Natural killer cell (primary cell): ENCODE measurements at places on chromosomes 2 and 18. TPM values are rescaled to one million over a fixed set of nuclear protein-coding genes. Genes with fewer than 3 reads are reported as not detected.

DNA sequence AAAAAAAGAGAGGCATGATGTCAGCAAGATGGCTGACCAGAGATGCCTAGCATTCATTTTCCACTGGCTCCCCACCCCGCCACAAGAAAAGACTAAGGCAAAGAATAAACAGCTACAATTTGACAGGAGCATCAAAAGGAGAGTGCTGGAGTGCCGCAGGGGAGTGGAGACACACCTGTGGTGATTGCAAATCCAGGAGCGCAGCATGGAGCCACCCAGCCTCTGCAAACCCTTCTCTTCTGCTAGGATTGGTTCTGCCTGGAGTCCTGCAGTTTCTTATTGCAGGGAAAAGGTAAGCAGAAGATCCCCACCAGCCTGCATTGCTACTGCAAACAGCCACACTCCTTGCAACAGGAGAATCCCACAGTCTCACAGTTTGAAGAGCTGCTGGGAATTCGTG is 26.1 kb downstream of the BOLL start:
- H3K4me1 ChIP-seq: no peaks in the 10 kb centered on the region
- H3K27ac ChIP-seq: no peak overlapping the region

GRCh38 chr2:202017940-202018339 is 15.7 kb upstream of the FZD7 start:
- H3K27ac ChIP-seq: no peak overlapping the region
- no peaks in the 10 kb centered on the region for H3K36me3 ChIP-seq
- H3K27me3 ChIP-seq: no peaks in the 10 kb centered on the region
- DNase-seq: no peak

The REG1B gene
- not detected for total RNA-seq

- no peak overlapping the region for H3K4me3 ChIP-seq
- peaks cover 5% of the 10 kb centered on the region for H3K4me1 ChIP-seq
- H3K36me3 ChIP-seq: no peaks in the 10 kb centered on the region
- no peak for DNase-seq
Measured at GRCh38 chr2:235860111-235860510, 308.1 kb downstream of the GBX2 start.

DNA sequence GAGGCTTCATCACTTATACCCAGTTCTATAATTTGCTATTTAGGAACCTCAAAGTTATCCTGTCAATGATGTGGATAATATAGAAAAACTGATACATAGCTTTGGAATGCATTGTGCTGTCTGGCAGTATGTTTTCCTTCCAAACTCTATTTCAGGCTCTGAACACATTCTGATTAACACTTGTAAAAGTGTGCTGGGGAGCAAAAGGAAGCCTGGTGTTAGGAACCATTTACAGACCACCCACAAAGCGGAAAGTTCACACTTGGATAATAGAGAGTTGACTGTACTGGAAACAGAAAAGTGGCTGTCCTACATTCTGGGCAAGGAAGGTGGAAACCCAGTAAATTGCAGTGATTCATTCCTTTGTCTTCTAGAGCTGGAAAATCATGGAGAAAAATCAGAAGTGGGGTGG is 114.5 kb upstream of the ZFP36L2 start:
- H3K36me3 ChIP-seq: peaks cover 4% of the 10 kb centered on the region
- no peaks in the 10 kb centered on the region for H3K4me1 ChIP-seq
- no peaks in the 10 kb centered on the region for H3K27me3 ChIP-seq
- no peak overlapping the region for H3K27ac ChIP-seq

DNA sequence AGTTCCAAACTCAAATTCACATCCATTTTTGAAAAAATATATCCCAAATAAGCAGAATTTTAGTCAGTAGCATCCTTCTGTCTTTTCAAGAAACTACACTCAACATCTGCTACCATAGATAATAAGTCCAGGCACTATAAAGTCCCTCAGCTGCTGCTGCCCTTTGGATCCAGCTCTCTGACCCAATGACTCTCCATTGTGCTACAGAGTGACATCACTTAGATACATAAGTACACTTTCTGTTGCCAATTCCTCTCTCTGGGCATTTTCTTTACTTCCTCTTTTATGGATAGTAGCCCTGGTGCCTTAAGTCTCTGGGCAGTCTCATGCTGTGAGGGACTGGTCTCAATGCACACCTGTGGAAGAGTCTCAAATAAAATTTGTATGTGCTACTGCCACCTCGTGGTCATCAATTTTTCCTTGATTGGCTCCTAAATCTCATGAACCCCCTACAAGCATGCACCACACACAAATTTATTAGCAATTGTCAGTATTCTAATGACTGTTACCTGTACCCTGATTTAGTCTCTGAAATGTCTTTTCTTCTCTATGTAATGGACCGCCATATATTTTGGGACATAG is 219.2 kb downstream of the LRP1B start:
- no peaks in the 10 kb centered on the region for H3K27me3 ChIP-seq
- H3K36me3 ChIP-seq: no peaks in the 10 kb centered on the region
- no peak overlapping the region for H3K4me3 ChIP-seq
- DNase-seq: no peak

GRCh38 chr2:234991290-234991689 is 39.5 kb downstream of the SH3BP4 start:
- no peak overlapping the region for H3K4me3 ChIP-seq
- no peak for DNase-seq
- no peak overlapping the region for H3K27ac ChIP-seq
- H3K36me3 ChIP-seq: no peaks in the 10 kb centered on the region
- no peaks in the 10 kb centered on the region for H3K27me3 ChIP-seq

The UGT1A10 gene
- total RNA-seq: not detected

- H3K27ac ChIP-seq: peak overlapping the region; percentile 79
- no peaks in the 10 kb centered on the region for H3K36me3 ChIP-seq
- H3K27me3 ChIP-seq: no peaks in the 10 kb centered on the region
- DNase-seq: peak; percentile 38
- peak overlapping the region; percentile 91 for H3K4me3 ChIP-seq
Measured at GRCh38 chr2:27408601-27409320, 630 bp downstream of the PPM1G start.

The SOWAHC gene
- 0.32 TPM for total RNA-seq

The NXPH2 gene
- not detected for total RNA-seq

DNA sequence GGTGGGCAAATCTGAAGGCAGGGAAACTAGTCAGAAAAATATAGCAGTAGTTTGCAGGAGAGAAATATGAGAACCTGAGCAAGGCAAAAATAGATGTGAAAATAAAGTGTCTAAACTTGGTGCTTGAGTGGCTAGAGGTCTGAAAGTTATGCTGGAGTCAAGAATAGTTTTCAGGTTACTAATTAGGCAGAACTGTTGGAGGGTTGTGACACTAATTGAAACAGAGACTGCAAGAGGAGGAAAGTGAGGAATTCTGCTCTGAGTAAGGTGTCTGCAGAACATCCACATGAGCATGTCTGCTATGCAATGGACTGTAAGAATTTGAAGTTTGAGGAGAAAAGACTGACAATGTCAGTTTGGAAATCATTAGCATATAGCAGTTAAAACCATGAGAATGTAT is 444.0 kb upstream of the LRRTM1 start:
- DNase-seq: no peak
- H3K27me3 ChIP-seq: no peaks in the 10 kb centered on the region
- no peak overlapping the region for H3K27ac ChIP-seq
- no peak overlapping the region for H3K4me3 ChIP-seq

DNA sequence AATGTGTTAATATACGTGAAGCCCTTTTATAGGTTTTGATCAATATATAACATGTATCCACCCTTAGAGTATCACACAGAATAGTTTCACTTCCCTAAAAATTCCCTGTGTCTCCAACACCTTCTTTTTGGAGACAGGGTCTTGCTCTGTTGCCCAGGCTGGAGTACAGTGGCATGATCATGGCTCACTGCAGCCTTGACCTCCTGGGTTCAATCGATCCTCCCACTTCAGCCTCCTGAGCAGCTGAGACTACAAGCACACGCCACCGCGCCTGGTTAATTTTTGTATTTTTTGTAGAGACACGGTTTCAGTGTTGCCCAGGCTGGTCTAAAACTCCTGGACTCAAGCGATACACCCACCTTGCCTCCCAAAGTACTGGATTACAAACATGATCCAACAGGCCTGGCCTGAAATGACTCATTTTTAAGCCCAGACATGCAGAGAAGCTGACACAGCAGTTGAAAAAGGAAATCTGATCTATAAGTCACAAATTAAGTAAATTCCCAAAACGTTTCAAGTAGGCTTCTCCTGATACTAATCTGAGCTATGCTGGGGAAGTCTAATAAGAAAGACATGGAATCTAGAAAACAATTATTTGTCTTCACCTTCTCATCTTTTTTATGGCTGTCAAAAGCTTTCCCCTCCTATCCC is 2.9 kb downstream of the DUSP11 start:
- no peaks in the 10 kb centered on the region for H3K27me3 ChIP-seq
- H3K27ac ChIP-seq: no peak overlapping the region
- H3K36me3 ChIP-seq: peaks cover 43% of the 10 kb centered on the region
- H3K4me3 ChIP-seq: no peak overlapping the region
- no peak for DNase-seq

GRCh38 chr18:9516437-9517064 is 41.2 kb downstream of the RALBP1 start:
- H3K4me3 ChIP-seq: no peak overlapping the region
- no peaks in the 10 kb centered on the region for H3K4me1 ChIP-seq
- no peaks in the 10 kb centered on the region for H3K27me3 ChIP-seq
- H3K36me3 ChIP-seq: peaks cover 17% of the 10 kb centered on the region
- DNase-seq: no peak
- H3K27ac ChIP-seq: no peak overlapping the region

The MC4R gene
- not detected for total RNA-seq

GRCh38 chr2:22628221-22628620 is 756.8 kb upstream of the KLHL29 start:
- no peaks in the 10 kb centered on the region for H3K27me3 ChIP-seq
- DNase-seq: no peak
- no peaks in the 10 kb centered on the region for H3K36me3 ChIP-seq

GRCh38 chr18:75067996-75068645 is 140.8 kb downstream of the PTGR3 start:
- no peak overlapping the region for H3K4me3 ChIP-seq
- no peaks in the 10 kb centered on the region for H3K27me3 ChIP-seq
- DNase-seq: no peak
- peaks cover 31% of the 10 kb centered on the region for H3K4me1 ChIP-seq
- no peak overlapping the region for H3K27ac ChIP-seq

DNA sequence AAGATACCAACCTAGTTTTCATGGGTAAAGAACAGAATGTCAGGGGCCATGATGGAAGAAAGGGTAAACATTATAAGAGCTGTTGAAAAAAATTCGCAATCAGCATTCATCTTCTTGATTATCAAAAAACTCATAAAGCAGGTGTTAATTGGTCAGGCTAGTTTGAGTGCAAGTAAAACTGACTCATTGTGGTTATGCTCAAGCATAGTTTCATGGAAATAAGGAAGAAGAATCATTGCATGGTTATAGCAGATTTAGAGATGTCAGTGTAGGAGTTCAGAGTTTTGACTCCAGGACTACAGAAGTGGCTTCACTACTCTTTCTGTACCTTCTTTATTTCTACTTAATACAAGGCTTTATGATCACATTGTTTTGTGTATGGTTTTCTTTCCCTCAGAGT is 26.9 kb upstream of the CDH19 start:
- H3K27me3 ChIP-seq: no peaks in the 10 kb centered on the region
- H3K4me1 ChIP-seq: no peaks in the 10 kb centered on the region
- no peak overlapping the region for H3K27ac ChIP-seq
- H3K36me3 ChIP-seq: no peaks in the 10 kb centered on the region
- no peak for DNase-seq

DNA sequence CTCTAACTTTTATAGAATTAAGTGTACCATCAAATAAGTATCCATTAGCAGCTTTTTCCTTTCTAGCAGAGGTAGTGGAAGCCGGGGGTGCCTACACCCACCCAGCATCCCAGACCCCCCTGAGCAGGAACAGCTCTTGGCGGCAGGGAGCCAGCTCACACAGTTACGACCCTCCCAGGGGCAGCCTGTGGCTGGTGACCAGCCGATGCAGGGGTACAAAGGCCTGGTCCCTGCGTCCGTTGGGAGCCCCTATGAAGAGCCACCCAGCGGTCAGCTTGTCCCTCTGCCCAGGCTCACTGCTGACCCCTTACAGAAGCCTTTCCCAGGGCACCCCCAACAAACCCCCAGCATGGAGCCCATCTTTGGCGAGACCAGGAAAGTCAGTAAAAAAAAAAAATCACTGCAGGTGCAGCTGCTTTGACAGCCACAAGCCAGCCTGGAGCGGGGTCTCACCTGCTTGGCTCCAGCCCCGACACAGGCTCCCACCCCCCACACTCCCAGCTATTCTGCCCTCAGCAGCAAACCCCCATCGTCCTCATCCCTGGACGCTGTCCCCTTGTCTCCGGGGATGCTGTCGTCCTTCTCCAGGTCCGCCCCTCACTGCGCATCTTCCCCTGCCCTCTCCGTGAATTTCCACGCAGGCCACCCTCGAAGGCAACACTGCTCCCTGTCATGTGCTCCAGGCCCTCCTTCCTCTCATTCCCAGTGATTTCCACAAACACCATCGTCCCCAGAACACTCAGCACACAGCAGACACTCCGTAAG is 43.1 kb downstream of the GPC1 start:
- H3K4me3 ChIP-seq: no peak overlapping the region
- DNase-seq: no peak
- no peaks in the 10 kb centered on the region for H3K27me3 ChIP-seq
- H3K36me3 ChIP-seq: no peaks in the 10 kb centered on the region
- H3K4me1 ChIP-seq: no peaks in the 10 kb centered on the region

GRCh38 chr2:112055730-112056625 is 909 bp downstream of the TMEM87B start:
- peaks cover 15% of the 10 kb centered on the region for H3K4me1 ChIP-seq
- H3K36me3 ChIP-seq: peaks cover under 1% of the 10 kb centered on the region
- H3K27me3 ChIP-seq: no peaks in the 10 kb centered on the region
- H3K4me3 ChIP-seq: peak overlapping the region; percentile 69
- DNase-seq: peak; percentile 57
- peak overlapping the region; percentile 86 for H3K27ac ChIP-seq

DNA sequence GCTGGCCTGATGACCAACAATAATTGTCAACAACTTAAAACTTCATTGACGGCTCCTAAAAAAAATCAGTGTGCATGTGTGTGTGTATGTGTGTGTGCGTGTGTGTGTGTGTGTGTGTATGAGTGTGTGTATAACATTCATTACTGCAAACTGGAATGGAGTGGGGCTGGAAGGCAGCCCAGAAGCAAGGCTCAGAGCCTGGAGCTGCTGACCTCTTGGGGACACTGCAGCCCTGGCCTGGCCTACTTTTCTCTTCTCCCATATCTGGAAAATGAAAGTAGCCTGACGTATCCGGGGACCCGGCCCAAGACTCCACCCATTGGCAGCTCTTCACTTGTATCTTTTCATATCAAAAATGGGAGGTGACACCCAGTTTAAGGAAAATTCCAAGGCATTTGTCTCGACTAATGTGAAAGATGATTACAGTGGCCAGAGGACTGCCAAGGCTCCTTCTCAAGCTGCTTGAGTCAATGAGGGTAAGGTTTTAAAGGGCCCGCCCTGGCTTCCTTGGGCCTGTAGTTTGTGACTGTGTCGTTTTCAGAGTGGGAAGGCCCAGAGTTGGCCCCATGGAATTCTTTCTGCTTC is 72.4 kb upstream of the IL1R1 start:
- no peak overlapping the region for H3K27ac ChIP-seq
- peaks cover 3% of the 10 kb centered on the region for H3K4me1 ChIP-seq
- DNase-seq: no peak

GRCh38 chr18:58370038-58370580 is 258.8 kb downstream of the ALPK2 start:
- H3K36me3 ChIP-seq: no peaks in the 10 kb centered on the region
- H3K27me3 ChIP-seq: no peaks in the 10 kb centered on the region
- H3K4me3 ChIP-seq: no peak overlapping the region
- H3K27ac ChIP-seq: no peak overlapping the region
- no peaks in the 10 kb centered on the region for H3K4me1 ChIP-seq
- DNase-seq: no peak
